ENCODE measurements at places on chromosomes 11 and 22.

- DNase-seq: no peak
These were observed 924 bp downstream of the YPEL1 start for GRCh38 chr22:21734540-21735199.

- no peak for DNase-seq
These were observed 32.9 kb upstream of the CLMP start for GRCh38 chr11:123227763-123228495.

DNA sequence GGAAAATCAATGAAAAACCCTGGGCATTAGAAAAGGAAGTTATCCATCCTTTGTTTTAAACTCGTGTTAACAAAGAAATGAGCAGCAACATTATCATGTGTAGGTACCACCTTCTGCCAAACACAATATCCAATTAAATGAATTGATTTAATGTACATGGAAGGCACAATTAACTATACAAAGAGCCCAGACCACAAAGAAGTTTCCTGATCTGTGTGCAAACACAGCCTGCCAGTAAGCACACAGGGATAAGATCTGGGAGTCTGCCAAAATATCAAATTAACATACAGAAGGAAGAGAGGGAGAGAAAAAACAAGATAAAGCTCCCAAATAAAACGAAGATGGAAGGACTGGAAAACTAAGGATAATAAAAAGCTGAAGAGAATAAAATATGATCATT is 54.1 kb upstream of the SLC25A1 start:
- no peak for DNase-seq

DNA sequence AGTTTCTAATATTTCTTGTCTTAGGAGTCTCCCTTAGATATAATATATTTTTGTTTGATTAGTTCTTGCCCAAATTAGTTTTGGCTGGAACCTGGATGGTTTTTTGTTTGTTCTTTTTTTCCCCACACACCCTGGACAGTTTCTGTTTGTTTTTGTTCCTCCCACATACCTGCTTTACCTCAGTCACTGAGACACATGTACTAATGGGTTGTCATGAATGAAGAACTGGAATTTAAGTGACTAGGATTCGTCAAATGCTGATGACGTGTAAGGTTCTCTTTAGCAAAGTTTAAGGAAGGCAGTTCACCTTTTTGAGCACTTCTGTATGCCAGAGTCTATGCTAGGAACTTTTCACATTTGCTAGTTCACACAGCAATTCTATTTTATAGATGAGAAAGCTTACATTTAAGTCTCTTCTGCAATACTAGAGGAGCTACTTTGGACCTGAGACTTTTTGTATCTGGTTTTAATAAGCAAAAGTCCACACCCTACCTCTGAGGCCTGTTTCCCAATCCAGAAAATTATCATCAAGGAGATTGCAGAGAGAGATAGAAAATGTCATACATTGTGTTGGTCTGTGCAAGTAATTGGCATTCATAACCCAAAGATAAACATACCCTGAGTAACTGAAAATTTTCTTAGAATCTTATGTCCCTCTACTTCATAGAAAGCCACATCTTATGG is 86.7 kb upstream of the RAB1B start:
- no peak for DNase-seq

DNA sequence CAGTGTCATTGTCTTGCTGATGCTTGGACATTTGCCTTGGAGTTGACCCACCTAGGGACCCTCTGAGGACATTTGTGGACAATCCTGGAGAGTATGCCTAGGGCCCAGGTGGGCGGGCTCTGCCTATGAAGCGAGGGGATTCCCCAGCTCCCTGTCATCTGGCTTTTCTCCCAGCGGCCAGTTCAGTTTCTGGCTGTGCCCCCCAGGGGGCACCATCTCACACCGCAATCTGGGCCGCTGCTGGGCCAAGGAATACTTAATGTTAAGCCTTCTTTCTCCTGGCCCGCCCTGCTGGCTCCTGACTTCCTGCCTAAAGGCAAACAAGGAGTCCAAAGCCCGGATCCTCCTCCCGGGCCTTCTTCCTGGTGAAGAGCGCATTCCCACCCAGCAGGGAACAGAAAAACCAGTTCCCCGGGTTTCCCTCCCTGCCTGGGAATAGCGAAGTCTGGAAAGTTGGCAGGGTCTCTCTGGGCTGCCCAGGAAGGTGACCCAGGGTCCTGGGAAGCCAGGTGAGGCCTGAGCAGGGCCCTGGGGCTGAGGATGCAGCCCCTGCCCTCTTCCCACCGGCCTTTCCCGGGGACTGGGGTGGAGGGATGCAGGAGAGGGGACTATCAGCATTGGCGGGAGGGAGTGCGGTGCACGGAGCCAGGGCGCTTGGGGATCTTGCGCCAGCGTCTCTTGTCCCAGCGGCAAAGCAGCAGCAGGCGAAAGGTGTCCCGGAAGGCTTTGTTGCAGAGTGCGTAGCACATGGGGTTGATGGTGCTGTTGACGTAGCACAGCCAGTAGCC is 11.9 kb downstream of the CHRM1 start:
- DNase-seq: peak; percentile 40

DNA sequence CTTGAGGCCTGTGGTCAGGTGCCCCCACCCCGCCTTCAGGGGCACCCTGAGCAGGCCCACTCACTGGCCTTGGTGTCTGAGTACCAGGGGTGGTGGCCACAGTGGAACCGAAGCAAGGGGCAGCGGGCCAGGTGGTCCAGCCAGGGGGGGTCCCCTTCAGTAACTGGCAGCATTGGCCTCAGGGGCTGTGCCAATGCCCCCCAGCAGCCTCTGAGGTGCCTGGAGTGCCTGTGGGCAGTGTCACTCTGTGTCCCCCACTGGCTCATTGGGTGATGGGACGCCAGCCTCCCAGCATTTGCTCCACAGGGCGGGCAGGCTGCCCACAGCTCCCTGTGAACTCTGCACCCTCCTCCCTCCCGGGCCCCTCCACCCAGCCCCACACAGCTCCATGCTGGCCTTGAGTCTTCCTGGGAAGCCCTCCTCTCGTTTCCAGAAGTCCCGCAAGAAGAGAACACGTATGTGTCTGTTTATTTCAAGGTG is 29.5 kb upstream of the CARS1 start:
- DNase-seq: no peak

GRCh38 chr11:71311176-71311925 is 59.0 kb upstream of the SHANK2 start:
- DNase-seq: no peak

GRCh38 chr11:32602657-32603415 is 19.2 kb downstream of the EIF3M start:
- DNase-seq: no peak

DNA sequence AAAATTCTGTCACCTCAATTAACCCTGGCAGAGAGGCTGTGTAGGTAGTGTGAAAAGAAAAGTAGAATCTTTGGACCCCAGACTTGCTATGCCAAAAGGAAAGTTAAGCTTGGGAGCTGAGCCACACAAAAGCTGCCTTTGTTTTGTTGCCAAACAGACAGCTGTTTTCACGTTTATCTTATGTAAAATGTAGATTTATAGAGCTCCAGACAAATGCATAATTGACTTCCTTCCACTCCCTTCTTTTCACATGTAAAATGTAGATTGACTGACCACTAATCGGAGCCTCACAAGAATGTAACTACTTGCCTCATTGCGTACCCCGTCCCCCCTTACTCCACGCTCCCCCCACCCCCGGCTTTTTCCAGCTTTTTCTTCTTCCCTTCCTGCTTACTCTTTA is 2302.2 kb upstream of the RAG2 start:
- DNase-seq: no peak

DNA sequence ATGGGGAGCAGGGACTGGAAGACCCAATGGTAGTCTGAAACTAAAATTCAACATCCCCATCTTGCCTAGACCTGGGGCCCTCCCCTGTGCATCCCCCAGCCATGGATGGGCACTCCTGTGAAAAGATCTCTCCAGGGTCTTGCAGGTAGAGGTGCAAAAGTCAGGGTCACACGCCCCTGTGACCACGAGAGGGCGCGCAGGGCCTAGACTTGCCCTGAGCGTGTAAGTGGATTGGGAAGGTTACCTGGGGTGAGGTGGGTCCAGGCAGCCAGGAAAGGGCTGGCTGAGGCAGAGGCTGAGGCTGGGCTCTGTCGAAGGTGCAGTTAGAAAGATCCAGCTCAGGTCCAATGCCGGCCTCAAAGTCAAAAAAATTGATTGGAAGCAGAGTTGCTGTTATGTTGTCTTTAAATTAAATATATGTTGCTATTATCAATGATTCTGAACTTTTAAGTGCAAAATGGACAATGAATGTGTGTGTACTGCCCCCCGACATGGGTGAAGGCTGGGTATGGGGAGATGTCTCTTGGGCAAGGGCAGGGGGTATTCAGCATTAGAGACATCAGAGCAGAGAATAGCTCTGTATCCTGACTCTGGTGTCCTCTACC is 4.8 kb upstream of the POU2F3 start:
- DNase-seq: peak; percentile 9

DNA sequence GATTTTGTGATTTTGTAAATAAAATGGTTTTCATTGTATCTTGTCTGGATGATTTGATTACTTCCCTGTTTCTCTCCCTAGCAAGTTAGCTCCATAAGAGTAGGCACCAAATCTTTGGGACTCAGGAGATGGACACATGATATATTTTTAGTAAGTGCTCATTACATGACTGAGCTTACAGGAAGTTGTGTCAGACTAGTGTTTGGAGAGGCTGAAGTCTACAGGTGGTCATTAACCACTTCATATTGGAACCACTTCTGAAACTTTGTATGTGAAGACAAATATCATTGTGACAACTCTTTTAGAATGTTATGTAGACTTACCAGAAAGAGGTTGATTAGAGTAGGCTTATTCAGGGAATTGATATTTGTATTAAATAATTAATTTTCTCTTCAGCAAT is 19.1 kb downstream of the ARHGAP42 start:
- no peak for DNase-seq

DNA sequence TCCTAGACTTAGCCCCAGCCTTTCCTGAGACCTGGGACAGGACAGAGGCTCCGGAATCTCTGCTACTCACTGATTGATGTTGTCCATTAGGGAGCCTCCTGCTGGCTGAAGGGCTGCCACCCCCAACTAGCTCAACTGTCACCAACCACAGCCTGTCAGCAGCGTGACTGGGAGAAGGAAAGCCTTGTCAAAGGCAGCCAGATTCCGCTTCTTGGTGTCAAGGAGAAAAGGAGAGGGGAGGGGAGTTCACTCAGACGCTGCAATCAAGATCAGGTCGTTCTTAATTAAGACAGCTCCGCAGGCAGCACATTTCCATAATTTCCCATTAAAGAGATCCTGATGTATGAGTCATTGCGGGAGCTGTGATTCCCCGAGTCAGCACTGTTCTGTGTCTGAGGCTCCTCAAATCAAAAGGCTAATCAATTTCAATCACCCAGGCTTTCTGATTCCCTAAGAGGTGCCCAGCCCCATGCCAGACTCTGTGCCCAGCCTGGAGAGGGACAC is 152.8 kb upstream of the ZBED5 start:
- DNase-seq: no peak

DNA sequence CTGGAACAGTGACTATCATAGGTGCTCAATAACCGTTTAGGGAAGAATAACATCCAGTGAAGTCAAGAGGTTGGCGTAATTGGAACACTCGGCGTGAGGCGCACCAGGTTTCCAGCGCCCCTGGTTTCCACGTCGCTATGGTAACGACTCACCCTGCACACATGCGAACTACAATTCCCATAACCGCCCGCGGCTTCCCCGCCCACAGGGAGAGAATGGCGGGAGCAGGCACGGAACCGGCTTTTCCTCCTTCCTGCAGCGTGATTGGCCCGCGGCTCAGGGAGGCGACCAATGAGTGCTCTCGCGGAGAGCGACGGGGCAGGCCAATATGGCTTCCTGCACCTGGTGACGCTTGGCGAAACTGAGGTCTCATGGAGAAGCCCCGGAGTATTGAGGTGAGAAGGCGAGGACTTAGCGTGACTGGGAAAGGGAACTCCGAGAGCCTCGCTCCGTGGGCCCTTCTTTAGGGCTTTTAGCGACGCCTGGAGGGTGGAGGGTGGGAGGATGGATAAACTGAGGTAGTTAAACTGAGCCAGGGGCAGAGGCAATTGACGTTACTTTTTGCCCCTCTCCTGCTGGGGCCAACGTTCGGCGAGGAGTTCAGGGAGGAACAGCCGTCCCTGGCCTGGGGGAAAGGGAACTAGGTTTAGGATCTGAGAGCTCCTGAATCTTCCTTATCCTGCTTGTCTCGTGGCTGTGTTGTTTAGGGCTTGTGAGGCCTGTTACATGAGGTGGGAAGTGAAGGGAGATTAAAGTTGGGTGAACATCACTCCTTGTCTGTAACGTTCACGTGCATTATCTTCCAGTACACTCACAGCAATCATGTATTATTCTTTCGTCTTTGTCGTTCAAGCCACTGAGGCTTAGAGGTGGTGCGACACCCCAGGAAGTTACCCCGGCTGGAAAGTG is at the start of gene L3MBTL2:
Gene L3MBTL2 (plus strand): TSS at position 321 of the 909 bp plus-strand sequence. CDS start 51 bp downstream, at position 372.
- peak; percentile 96 for DNase-seq

GRCh38 chr11:4039011-4039410 is 55.6 kb upstream of the RRM1 start:
- DNase-seq: no peak

- DNase-seq: no peak
These were observed 2.5 kb downstream of the USP18 start for GRCh38 chr22:18152519-18152918.

DNA sequence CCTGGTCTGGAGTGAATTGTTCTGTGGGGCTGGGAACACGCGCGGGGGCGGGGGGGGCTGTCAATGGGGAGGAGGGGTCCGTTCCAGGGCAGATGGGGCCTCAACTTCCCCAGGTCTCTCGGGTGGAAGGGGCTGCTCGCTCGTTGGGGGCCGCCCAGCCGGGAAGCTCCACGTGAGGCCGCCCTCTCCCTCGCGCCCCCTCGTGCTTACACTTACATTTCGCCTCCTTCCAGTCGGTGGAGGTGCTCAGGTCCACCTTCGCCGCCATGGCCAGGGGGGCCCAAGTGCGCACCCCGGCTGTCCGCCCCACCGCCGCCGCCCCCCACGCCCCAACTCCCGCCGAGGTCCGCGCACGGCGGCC is 452 bp downstream of the MACROD1 start:
- DNase-seq: no peak

DNA sequence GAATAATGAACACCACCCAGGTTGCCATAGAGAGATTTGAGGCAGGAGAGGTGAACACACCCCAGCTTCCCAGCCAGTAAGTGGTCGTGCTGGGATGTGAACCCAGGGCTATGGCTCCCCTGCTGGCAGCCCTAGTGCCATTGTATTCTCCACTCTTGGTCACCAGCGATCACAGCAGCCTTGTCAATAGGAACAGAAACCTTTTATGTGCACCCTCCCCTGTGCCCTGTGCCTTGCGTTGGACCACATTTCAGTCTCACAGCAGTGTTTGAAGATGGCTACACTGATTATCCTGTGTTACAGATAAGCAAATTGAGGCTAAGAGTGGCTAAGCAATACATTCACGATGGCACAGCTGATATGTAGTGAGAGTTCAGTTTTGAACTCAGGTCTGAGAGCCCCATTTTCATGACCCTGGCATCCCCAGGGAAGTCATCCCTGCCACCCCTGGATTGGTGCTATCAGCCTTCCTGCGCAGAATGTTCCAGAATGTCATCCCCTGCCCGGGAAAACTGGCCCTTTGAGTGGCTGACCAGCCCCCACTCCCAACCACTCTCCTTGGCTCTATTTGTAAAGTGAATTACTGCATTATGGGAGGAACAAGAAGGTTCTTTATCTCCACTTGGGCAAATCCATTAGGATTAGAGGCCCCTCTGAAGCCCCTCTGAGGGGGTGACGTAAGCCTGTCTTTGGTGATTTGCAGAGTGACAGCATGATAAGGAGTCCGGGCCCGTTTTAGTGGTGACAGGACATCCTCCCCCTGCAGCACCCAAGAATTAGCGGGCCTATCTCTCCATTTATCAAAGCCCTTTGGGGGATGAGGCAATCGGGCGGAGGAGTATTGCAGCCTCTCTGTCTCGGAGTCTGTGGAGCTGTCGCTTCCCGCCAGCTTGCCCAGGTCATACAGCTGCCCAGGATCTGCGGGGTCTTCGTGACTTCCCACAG is 30.9 kb downstream of the SMIM38 start:
- DNase-seq: no peak

GRCh38 chr11:87425943-87426342 is 388.2 kb downstream of the TMEM135 start:
- no peak for DNase-seq
